B cell (primary cell): ENCODE measurements at places on chromosomes 5 and 9.
A peak's percentile ranks its signal among the peaks of the same experiment; 100 is the strongest.

DNA sequence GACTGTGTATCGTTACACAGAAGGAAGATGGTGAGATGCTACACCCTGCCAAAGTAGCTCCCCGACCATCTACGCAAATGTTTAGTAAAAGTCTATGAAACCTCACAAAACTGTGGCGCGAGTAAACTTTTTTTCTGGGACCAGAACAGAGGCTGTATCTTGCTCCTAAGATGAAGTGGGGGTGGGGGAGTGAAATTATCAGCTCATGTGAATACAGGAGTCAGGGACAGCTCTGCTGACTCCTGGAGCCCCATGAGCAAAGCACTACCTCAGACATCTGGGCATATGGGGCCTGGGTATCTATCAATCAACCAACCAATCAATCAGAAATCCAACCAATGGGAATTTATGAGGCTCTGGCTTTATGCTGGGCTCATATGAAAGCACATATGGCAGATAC is 138.6 kb upstream of the RANBP3L start:
- DNase-seq = no peak

DNA sequence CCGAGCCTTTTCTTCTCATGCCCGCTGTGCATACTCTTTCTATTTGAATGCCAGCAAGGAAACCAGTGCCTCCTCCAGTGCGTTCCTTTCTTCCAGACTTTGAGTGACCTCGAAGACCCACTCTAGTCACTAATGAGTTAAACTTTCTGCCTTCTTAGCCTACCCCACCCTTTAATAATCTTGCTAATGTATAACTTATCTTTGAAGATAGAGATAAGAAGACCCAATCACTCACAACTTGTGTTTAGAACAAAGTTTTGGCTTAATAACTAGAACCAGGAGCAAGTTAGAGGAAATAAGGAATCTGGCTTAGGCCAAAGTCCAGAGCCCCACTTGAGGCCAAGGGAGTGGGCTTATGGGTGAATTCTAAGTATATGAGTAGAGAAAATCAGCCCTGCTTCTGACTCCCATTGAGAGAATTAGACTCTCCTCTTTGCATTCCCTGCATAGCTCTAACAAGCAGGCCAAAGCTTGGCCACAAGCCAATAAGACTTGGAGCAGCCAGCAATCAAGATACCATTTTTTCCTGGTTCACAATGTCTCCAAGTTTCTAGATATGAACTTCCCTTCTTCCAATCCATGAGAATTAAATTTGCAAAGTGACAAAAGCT is 181.5 kb upstream of the PIK3R1 start:
- no peak for DNase-seq

DNA sequence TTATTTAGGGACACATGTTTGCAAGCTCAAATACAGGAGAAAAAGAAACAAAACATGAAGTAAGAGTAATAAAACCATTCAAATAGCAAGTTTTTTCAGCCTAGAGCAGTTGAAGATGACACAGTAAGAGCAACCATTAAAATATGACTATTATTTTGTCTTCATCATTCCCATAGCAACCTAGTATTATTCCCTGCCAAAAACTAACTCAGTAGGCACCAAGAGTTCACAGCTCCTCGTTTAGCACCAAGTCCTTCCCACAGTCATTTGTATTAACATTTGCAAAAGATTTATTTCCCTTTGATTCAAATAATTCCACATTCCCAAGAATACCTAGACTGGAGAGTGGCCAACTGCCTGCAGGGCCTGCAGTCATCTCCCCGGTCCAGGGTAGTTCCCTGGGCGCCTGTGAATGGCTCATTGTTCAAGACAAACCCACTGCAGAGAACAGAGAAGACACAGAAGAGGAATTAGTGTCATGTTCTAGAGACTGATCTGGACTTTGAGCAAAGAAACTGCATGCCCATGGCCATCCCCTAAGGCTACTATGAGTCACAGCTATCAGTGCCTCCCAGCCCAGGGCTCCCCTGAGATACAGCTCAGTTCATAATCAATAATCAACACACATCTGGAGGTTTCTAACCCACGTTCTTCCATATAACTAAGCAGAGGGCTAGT is 139.1 kb upstream of the MAP3K1 start:
- no peak for DNase-seq

GRCh38 chr9:6302417-6302816 is 25.8 kb upstream of the TPD52L3 start:
- no peak for DNase-seq

DNA sequence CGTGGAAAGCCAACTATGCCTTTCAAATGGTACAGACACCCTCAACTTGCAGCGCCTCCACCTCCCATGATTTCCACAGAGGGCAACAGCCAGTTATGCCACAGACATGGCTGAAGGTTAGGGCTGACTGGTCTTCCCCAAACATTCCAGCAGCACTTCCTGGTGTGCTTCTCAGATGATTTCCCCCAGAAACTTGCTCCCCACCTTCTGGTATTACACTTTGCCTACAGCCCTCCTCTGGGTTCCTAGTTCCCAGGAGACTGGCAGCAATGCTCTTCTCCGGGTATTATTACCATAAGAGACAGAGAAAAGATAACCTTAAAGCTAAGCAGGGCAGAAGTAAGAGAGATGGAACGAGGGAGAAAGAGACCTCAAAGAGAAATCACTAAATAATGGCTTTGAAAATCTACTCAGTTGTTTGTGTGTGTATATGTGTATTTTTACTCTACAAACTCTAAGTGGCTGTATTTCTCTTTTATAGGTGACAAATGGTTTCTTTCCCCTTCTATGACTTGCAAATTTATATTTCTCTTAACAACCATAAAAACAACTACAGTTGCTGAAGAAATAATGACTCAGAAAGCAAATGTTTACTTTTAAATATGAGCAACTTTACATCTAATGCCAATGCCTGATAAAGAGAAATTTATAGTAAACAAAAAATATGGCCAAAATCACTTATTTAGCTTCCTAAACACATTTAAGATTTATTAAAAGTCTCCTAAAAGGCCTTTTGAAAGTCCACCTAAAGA is 133.8 kb downstream of the PDE4D start:
- no peak for DNase-seq

DNA sequence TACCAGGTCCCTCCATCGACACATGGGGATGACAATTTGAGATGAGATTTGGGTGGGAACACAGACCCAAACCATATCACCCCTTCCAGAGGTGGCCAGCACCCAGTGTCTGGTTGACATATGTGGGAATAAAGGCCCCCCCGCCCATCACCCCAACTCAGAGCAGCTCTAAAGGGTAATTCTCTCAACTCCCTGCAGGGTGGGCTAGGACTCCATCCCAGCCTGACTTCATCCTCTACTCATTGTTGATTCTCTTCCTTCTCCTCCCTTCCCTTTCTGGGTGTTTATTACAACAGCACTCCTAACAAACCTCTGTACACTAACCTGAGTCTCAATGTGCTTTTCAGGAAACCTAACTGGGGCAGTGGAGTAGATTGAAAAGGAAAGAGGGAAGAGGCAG is 339.9 kb downstream of the ACTL7B start:
- no peak for DNase-seq

DNA sequence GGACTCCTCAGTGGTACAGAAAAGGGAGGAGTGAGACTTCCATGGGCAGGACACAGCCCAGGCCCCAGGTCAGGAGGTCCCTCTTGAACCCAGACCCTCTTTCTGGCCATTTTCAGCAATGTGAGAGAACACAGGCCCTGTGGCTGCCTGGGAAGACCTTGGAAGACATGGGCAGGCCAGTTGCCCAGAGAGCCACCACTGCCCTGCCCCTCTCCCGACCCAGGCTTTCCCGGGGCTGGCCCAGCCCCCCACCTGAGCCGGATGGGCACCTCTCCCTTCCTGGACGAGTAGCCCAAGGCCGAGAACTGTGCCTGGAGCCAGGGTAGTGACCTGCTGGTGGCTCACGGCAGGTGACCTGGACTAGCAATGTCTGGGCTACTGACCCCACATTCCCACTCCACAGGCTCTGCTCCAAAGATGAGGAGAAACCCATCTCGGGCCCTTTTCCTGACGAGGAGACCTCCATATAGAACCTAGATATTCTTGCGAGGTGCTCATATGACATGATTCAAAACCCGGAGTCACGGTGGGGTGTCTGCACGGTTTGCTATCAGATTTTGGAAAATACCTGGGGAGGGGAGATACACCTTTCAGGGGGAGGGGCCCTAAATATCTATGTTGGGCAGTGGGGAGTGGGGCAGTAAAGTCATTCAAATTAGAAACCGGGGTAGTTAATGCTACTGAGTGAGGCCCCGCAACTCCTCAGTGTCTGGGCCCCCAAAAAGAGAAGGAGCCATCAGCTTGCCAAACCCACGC is 59.4 kb downstream of the ZNF354C start:
- DNase-seq = no peak

DNA sequence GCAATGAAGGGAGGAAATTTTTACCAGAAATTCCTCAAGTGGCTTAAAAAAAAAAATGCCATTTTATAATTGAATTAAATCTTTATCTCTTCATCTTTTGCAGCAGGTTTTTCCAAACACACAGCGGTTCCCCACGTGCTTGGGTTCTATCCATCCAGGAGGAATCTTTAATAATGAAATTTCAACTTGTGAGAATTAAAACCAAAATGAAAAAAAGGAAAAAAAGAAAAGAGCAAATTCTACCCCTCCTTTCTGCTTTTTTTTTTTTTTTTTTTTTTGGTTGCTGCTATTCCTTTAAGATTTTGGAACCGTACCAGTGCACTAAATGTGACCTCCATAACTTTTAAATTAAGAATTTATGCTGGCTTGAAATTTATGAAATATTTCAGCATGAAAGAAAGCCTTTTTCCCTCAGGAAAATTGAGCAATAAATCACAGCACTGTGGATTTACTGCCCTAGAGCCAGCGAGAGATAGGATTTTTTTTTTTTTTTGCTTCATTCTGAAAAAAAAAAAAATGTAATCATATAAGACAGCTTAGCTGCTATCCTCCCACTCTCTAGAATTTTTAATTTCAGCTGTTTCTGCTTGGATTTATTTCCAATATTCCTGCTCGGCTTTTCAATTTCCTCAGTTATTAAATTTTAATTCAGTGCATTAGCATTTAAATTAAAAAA is 88.5 kb downstream of the ZNF618 start:
- DNase-seq = no peak

DNA sequence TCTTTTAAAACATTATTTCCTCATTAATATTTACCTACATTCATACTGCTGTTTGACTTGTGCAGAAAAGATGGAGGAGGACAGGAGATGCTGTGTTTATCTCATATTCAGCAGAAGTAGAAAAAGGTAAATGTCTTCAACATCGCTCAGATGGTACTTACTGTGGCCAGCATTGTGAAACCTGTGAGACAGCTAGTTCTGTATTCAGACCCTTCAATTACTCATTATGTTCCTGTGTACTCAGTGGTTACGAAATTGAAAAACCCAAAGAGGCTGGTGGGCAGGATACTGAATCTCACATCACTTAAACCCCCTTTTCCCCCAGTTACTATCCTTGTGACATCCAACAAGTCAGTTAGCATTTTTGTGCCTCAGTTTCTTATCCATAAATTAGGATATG is 216.0 kb downstream of the KDM4C start:
- DNase-seq = no peak

DNA sequence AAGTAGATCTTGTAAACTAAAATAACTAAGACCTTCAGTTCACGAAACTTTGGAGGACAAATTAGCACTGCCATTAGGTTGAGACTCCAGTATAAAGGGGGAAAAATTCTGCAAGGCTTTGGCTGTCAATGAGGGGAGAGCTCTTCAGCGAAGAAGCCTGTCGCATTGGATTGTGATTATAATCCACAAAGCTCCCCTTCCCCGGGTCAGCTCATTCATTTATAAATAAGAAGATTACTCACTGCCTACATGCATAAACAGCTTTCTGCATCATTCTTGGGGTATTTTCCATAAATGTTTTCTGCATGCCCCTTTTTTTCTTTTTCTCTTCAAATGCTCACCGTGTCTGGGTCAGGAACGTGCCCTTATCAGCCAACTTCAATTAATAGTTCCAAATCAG is 196.7 kb downstream of the EBF1 start:
- DNase-seq = no peak

DNA sequence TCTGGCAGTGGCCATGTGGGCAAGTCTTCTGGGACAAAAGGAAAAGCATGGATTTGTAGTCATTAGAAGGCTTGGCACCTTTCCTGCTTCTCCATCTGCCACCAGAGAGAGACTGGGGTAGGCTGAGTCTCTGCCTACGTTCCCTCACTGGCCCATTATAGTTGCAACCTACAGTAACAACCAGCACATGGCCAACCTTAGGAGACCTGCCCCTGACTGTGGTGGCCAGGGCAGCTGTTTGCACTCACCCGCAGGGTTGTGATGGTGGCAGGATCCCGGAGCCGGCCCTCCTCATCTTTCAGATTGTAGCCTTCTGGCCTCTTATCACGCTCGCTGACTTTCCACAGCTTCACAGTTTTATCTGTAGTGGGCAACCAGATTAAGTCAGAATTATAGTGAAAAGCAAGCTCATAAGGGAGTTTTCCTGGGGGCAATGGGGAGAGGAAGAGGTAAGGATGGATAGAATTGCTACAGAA is 174.9 kb upstream of the GPR151 start:
- DNase-seq = no peak

GRCh38 chr9:87718852-87719612 is 6.9 kb upstream of the CTSL start:
- no peak for DNase-seq

- no peak for DNase-seq
These were observed 29.6 kb downstream of the RNF145 start for GRCh38 chr5:159179529-159180305.

DNA sequence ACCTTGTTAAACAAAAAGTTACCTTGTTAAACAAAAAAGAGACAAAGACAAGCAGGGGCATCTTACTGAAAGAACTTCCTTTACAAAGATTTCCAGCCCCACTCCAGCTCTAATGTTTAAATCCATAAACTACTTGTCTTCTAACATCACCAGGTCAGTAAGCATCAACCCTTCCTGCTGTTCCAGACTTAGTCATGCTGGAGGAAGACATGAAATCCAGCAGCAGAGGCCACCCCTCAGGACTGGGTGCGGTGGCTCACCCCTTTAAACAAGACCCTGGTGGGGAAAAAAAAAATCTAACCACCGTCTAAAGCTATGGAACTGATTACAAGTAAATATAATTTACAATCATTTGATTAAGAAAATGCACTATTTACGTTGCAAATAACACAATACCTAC is 9.1 kb downstream of the PDCL start:
- no peak for DNase-seq

- DNase-seq = peak; percentile 67
These were observed 6.1 kb upstream of the TMEM252 start for GRCh38 chr9:68546596-68547390.

GRCh38 chr5:1759378-1759970 is 40.2 kb downstream of the MRPL36 start:
- no peak for DNase-seq

DNA sequence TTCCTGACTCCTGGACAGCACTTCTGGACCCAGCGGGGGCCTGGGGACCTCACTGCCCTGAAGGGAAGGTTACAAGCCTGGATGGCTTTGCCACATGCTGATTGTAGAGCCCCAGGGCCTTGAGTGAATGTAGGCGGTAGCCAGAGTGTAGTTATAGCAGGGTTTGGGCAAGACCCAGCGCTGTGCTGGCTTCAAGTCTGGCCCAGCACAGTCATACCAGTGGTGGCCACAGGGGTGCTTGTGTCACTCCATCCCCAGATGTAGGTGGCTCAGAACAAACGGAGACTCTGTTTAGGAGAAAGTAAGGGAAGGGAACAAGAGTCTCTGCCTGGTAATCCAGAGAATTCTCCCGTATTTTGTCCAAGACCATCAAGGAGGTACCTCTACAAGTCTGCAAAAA is 84.6 kb downstream of the STARD4 start:
- DNase-seq = no peak
